HFF-Myc (cell line): ENCODE measurements at places on chromosomes 5 and 9.

GRCh38 chr9:90815183-90815943 is 13.7 kb downstream of the SYK start:
- DNase-seq: no peak

DNA sequence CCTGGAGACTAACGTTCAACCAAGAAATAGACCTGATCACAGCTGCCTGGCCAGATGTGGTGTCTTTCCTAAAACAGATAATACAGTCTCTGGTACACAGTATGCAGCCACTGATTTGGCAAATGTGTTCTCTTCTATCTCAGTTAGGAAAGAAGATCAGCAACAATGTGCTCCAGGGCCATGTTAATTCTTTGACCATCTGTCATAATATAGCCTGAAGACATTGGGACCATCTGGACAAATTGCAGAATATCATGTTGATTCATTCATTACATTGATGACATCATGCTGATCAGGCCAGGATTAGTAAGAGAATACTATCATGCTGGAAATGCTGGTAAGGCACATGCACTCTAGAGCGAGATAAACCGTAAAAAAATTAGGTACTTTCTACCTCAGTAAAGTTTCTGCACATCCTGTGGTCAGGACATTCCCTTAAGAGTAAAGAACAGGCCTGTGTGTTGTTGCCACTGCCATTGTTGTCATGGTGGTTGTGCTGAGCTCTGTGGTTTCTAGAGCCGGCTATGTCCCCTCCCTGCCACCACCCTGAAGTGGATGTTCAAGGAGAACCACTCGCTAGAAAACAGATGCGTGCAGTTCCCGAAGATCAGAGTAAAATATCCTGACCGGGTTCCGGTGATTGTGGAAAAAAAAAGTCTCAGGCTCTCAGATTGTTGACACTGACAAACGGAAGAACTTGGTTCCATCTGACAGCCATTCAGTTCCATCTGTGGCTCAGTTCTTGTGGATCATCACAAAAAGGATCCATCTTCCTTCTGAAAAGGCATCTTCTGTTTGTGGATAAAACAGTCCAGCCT is 6.4 kb upstream of the JMY start:
- DNase-seq: peak; percentile 44

- no peak for DNase-seq
These were observed 1.3 kb downstream of the SEMA6A start for GRCh38 chr5:116573279-116573701.

GRCh38 chr5:136198453-136198852 is 5.5 kb upstream of the SMIM32 start:
- no peak for DNase-seq

DNA sequence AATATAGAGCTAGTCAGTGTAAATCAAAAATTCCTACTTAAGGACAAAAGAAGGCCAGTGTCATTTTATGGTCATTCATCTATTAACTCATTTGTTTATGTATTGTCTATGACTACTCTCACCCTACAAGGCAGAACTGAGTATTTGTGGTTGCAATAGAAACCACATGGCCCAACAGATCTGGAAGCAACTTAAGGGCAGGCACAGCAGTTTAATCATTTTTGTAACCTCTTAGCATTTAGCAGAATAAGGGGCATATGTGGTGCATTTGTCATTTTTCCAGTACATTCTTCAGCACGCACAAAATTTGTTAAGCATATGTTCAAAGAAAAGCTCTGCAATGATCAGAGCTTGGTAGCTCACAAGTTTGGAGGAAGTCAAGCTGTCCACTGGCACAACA is 1.1 kb downstream of the FKBP15 start:
- DNase-seq: peak; percentile 40

DNA sequence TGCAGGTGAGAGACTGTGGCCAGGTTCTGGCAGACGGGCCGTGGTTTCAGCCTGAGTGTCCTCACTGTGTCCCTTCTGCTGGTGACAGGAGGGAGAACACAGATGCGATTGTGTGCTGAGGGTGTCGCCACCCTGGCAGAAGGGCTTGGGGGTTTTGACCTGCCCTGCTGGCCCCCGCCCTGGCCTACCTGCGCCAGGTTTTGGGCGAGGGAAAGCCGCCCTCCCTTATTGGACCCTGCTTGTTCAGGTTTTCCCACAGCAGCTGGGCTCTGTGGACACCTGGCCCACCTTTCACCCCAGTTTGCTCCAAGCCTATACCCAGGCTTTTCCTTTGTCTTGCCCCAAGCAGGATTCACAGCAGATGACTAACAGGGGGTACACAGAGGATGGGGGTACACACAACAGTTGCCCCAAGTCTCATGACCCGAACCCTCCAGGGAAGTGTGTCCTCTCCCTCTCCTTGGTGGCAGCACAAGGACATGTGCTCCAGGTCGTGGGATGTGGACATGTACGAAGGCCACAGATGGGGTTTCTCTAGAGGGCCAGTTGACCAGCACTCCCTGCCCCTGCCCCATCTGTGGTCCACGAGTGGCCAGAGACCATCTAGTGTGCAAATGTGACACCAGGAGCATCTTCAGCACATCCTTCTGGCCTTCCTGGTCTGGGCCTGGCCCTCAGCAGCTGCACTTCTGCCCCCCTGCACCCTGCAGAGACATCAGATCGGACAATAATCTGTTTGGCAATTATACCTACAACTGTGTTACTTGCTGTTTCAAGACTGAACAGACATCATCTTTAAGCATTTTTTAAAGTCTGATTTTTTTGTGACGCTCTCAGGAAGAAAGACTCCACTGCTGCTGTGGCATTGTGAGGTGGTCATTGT is 265.8 kb upstream of the IRX4 start:
- DNase-seq: no peak

GRCh38 chr5:73213566-73213998 is 40.6 kb downstream of the TMEM174 start:
- DNase-seq: peak; percentile 86

GRCh38 chr5:158022393-158022792 is 163.4 kb upstream of the CLINT1 start:
- no peak for DNase-seq

GRCh38 chr5:44294516-44294915 is 94.7 kb downstream of the FGF10 start:
- DNase-seq: no peak

- DNase-seq: no peak
These were observed 720.8 kb upstream of the ADAMTS16 start for GRCh38 chr5:4419281-4419680.

DNA sequence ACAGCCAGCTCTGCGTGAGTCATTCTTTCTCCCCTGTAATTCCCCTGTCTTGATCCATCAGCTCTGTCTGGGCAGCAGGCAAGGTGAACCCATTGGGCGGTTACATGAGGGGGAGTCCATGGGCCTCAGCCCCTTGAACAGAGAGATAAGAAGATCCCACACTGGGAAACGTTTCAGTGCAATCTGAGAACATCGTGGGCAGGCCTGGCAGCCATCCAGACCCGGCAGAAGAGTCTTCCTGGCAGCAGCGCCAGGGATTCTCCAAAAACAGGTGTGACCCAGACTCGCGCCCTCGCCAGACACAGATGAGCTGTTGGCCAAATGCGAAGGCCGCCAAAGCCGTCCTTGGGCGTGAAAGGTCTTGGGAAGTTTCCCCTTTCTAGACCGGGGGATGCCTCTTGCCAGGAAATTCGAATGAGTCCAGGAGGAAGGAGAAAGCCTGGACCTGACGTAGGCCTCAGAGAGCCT is 6.4 kb upstream of the SLC12A7 start:
- peak; percentile 17 for DNase-seq

DNA sequence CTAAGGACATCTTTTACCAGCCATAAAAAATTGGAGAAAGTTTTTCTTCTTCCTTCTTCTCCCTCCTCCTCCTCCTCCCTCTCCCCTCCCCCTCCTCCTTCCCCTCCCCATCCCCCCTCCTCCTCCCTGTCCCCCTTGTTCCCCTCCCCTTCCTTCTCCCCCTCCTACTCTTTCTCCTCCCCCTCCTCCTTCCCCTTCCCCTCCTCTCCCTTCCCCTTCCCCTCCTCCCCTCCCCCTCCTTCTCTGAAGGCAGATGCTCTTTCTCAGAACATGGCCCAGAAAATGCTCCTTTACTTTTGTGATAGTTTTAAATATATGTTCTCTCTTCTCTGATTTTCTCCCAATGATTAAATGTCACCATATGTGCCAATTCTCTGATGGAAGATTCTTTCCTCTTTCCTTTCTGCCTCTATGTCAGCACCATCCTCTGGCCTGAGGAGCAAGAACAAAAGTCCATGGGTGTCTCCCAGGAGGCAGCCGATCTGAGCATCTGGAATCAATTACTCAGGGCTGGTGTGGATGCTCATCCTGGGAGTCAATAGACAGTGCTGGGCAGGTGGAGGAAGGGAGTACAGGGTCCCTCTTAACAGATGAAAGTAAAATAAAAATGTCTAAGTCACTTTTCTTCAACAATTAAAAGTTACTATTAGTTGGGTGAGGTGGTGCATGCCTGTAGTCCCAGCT is 63.0 kb upstream of the GNA14 start:
- no peak for DNase-seq

DNA sequence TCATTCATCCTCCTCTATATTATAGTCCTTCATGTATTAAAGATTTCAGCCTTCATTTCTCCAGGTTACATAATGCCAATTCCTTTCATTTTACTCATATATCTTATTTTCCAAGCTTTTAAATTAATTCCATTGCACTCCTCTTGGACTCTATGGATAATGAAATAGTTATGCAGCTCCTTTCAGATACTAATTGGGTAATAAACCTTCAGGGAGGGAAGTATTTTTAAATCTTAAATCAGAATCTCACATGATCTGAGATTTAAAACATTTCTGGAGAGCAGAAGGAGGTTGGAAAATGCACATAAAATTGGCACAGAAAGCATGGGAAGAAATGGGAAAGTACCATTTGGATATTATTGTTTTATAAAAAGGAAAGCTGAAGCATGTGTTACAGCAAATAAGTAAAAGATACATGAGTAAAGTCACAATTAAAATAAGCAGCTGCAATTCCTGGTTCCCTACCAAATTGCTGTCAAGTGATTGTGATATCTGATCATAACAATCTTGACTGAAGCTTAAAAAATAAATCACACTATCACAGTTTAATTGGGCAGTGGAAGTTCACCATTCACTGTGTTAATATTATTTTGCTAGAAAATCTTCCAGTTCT is 257.9 kb upstream of the NREP start:
- no peak for DNase-seq

DNA sequence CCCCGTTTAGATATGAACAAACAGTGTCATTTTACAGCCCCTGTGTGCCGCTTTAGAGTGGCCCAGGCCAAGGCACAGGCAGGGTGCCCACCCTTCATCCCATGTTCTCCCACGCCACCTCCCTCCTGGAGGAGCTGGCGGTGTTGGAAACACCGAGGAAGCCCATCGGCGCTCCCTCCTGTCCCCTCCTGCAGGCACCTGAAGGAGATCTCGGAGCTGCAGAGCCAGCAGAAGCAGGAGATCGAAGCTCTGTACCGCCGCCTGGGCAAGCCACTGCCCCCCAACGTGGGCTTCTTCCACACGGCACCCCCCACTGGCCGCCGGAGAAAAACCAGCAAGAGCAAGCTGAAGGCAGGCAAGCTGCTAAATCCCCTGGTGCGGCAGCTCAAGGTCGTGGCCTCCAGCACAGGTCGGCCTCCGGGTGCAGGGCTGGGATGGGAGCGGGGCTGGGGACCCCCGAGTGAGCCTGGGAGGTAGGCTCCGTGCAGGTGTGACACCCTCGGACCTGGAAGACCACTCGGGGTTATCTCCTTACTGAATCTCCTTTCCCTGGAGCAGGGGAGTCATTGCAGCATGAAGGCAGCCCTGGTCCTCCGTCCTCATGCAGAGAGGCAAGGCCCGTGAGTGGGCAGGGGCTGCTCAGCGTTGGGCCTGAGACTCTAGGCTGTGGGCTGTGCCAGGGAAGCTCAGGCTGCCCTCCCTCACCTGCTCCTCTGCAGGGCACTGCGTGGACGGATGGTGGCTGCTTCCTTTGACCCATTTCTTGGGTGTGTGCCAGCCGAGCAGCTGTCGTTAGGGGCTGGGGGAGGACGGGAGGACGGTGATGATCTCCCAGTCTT is 113.9 kb downstream of the WNK2 start:
- no peak for DNase-seq

DNA sequence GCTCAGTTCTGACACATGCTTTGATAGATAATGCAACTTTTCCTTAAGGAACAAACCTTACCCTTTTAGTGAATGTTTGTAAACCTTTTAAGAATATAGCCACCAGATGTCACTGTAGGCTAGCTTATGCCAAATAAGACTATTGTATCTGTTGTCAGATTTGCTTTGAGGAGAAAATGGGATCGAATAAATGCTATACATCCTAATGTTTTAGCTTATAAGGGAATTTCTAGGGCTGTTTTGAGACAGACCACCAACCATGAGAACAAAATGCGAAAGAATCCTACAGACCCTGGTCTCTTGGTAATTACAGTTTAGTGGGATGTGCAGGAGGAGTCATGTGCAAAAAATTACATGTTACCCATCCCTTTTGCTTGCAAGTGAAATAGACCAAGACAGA is 127.6 kb upstream of the NMUR2 start:
- DNase-seq: peak; percentile 14

DNA sequence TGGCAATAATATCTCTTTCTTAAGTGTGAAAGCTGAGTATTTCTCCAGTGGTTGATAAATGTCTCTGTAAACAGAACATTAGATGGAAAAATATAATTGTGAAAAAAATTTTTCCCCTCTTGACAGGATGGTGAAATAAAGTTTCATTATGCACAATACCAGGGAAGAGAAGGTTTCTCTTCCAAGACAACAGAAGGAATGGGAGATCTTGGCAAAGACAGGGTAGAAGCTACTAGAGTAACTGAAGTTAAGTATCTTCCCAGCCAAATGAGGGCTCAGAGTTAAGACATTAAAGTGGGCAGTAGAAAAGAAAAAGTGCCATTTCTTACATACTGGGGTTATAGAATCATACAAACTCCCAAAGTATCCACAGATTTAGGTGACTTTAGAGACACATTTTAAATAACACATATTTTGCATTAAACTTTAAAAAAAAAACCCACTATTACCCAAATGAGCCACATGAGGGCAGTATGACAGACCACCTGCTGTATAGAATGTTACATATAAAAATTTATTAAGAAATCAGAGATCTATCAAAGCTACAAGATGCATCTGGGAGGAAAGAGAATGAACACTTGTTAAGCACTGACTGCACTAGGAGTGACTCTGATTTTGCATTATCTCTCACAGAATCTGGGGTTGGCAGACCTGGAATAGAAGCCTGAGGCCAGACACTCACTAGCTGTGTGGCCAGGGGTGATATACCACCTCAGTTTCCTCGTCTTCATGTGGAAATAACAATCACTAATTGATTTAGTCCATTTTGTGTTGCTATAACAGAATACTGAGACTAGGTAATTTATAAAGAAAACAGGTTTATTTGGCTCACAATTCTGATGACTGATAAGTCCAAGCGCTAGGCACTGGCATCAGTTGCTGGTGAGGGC is 98.5 kb downstream of the ARSB start:
- no peak for DNase-seq
